ENCODE measurements at places on chromosomes 12 and 14. TPM values are rescaled to one million over a fixed set of nuclear protein-coding genes. Genes with fewer than 3 reads are reported as not detected.

TMCC3 gene
- 25.6 TPM for total RNA-seq

COL2A1 gene
- total RNA-seq = not detected

LBHD2 gene
- not detected for total RNA-seq

RASSF9 gene
- 11.8 TPM for total RNA-seq

ENDOU gene
- total RNA-seq = 0.11 TPM
